ENCODE measurements at places on chromosomes 11 and 22.

- DNase-seq: no peak
Measured at GRCh38 chr22:43974028-43974545, 18.8 kb downstream of the SAMM50 start.

DNA sequence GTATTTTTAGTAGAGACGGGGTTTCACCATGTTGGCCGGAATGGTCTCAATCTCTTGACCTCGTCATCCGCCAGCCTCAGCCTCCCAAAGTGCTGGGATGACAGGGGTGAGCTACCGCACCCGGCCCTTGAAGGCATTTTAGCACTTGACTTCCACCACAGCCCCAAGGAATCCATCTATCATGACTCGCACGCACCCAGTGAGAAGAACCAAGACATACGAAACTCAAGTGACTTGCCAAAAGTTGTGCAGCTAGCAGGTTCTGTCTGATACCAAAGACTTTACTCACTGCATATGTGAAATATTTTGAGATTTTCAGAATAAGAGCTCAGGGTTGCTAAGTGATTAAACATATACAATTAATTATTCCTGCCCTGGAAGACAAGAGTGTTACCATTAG lies 21.0 kb downstream of the FLI1 start:
- DNase-seq: no peak

DNA sequence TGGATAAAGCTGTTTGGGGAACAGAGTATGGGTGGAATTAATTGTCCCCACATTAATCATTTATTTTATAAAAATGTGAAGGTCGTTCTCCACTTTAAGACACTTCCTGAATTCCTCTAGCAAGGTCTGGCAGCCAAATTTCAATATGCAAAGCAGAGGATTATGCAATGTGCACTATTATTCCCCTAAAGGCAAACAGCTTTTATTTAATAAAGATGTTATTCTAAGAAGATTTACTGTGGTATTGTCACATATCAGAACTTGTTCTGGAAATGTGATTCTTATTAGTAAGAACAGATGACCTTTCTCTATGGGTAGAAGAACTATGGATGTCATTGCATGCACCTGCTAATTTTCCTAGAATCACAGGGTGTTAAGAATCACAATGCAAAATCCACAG lies 1128.8 kb upstream of the CCDC90B start:
- DNase-seq: no peak

- no peak for DNase-seq
Measured at GRCh38 chr11:117700551-117700950, 96.5 kb downstream of the DSCAML1 start.

DNA sequence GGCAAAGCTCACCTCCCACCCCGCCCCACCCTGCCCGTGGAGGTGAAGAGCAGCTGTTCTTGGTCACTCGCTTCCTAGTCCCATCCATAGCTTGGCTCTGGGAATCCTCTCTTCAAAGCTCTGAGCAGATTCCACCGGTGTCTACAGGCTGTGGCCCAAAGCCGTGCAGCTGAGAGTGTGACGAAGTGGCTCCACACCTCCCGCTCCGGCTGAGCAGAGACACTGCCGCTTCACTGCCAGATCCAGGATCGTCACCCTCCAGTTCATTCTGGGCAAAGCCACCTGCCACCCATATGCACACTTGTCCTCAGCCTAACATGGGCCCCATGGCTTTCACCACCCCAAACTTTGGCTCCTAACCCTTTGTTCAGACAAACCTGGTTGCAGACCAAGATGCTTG lies 532.9 kb upstream of the B3GAT1 start:
- no peak for DNase-seq

DNA sequence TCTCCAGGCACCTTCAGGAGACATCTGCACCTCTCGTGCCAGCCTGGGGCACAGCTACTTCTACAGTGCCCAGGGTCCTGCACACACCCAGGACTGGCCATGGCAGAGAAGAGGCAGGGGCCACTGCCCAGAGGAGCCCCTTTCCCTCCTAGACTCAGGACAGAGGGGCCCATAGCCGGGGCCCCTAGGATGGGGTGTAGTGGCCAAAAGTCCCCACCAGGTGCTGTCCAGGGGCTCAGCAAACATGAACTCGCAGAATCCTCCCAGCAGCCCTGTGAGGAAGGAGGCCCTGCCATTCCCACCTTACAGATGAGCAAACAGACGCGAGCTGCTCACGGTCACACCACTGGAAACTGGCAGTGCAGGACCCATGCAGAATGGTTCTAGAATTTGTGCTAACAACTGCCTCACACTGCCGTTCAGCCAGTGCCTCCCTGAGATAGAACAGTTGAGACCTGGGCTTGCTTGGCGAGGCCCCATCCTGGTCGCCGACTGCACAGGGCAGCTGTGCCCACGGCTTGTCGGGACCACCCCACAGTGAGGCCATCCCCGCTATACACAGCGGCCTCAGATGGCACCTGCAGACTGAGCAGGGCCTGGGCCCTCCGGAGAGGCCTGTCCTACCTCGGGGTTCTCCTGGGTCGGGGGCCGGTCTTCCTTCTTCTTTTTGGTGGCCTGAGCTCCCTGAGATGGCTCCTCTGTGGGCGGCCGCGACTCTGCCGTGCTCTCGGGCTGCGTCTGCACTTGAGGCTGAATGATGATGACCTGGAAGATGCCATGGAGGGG lies 96.4 kb downstream of the PHF21B start:
- no peak for DNase-seq

DNA sequence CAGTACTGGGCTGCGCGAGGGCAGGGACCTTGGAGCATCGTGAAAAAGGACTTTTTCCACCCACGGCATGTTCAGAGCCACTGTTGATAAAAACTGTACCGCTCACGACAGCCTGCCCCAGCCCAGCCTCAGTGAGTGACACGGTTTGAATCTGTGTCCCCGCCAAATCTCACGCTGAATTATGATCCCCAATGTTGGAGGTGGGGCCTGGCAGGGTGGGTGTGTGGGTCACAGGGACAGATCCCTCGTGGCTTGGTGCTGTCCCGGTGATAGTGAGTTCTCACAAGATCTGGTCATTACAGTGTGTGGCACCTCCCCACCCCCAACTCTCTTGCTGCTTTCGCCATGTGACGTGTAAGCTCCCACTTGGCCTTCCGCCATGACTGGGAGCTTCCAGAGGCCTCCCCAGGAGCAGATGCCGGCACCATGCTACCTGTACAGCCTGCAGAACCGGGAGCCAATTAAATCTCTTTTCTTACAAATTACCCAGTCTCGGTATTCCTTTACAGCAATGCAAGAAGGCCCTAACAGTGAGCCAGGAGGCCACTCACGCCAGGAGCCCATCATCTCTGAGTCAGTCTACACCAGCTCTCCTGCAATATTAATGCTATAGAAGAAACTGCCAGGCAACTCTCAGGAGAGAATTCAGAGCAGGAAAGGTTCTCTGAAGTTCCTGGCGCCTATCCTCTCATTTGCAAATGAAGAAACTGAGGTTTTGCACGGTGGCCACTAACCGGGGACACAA lies 1.3 kb downstream of the TOLLIP start:
- DNase-seq: no peak

DNA sequence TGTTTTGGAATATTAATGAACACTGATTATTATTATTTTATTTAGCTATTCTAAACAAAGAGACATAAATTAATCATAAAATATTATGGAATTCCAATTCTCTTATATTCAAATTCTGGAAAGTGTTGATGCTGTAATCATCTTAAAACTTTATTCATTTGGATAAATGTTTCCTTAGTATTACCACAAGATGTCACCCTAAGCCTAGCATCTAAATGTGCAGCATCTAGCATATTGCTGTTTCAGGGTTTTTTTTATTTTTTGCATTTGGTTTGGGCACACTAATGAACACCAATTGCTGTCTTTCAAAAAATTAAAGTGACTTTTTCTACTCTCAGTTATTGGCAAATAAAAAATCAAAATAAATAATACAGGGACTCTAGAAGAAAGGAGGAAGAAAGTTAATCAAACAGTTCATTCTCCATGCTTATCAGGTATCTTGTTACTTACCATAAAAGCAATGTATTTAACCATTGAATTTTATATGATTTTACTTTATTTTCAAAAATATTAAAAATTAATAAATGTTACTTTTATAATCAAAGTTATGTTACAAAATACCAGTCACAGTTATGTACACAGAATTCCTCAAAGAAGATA lies 31.8 kb downstream of the DLG2 start:
- no peak for DNase-seq

DNA sequence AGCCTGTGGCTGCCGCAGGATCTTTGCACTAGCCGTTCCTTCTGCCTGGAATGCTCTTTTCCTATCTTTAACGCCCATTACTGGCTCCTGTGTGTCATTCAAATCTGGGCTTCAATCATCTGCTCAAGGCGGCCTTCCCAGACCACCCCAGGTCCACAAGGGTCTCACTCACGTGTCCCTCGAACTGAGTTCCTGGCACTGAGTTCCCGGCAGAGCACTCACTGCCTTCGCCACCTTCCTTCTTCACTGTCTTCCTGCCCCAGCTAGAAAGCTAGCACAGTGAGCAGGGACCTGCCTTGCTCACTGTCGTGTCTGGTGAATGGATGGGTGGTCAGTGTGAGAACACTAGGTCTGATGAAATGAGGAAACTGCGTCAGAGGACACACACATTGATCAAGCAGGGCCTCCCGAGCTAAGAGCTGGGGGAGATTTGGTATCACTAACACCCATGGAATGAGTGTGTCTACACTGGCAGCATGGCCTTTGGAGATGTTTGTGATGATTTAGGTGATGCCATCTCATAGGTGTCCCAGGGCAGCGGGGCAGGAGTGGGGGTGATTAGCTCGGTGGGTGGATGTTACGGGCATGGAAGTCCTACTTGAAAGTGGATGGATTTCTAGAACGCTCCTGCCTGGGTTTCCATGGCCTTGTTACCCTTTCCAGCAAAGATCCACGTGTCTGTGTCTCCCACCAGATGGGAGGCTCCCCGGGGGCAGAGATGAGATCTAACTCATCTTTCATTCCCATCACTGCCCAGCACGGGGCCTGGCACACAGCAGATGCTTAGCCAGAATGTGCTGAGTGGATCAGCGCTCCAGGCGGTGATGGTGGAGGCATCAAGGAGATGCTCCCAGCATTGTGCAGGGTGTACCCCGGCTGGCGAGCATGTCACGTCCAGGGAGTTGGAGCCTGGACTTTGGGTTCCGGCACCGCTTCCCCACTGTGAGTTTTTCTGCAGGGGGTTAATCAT lies 64.5 kb downstream of the SHISAL1 start:
- no peak for DNase-seq

DNA sequence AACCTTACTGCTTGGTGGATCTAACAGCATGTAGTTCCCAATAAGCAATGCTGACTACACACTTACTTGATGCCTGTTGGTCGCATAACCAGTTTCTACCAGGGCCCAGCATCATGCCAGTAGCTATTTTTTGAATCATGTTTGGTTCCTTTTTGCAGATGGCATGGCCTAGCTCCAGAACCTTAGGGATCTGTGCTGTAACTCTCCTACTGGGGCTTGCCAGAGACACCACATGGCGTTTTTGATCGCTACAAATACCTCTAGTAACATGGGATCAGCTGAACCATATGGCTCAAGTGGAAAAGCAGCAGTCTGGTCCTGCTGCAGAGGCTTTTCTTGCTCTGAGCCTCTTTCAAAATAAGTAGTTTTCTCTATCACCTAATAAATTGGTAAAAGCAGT lies 654.6 kb upstream of the API5 start:
- no peak for DNase-seq

- no peak for DNase-seq
Measured at GRCh38 chr11:123308077-123308476, 113.0 kb upstream of the CLMP start.

DNA sequence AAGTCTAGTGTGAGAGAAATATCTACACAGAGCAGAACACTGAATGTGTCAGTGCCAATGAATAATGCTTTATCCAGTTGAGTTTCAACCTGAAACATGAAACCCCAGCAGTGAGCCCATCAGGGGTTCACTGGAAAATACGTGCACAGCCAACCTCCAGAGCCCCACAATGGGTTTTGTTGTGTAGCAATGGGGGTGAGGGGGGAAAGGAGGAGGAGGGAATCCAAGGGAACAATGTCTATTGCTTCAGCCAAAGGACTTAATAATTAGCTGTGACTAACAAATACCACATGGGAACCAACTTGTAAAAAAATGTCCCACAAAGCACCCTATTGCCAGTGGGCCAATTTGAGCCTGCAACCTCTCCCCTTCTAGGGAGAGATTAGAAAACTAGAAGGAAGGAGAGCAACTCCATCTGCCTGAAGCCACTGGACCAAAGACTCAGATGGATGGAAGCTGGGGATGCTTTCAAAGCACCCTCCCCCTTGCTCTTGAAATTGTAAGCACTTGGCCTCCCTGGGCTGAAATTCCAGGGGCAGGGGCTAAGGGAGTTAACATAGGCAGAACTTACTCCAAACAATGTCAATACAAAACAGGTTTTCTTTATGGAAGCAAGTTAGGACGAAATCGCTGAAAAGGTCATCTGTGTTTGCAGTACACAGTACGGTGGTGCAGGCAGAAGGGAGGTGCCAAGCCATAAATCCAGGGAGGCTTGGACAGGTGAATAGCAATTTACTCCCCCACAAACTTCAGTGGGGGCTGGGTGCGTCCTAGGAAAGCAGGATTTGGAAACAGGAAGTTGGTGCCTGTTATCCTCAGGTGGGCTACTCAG lies 99.8 kb downstream of the ARL14EP start:
- no peak for DNase-seq

GRCh38 chr11:9601037-9601875 lies 27.8 kb downstream of the WEE1 start:
- peak; percentile 38 for DNase-seq

GRCh38 chr22:42076764-42077485 lies 2.6 kb upstream of the SMDT1 start:
- DNase-seq: no peak

- DNase-seq: no peak
Measured at GRCh38 chr11:119223856-119224255, 17.7 kb downstream of the CBL start.

GRCh38 chr22:32808038-32808445 lies 6.5 kb downstream of the TIMP3 start:
- no peak for DNase-seq

- DNase-seq: no peak
Measured at GRCh38 chr11:61131186-61131585, 28.9 kb downstream of the CD5 start.

GRCh38 chr22:31616315-31616980 lies 45.6 kb downstream of the PISD start:
- no peak for DNase-seq

DNA sequence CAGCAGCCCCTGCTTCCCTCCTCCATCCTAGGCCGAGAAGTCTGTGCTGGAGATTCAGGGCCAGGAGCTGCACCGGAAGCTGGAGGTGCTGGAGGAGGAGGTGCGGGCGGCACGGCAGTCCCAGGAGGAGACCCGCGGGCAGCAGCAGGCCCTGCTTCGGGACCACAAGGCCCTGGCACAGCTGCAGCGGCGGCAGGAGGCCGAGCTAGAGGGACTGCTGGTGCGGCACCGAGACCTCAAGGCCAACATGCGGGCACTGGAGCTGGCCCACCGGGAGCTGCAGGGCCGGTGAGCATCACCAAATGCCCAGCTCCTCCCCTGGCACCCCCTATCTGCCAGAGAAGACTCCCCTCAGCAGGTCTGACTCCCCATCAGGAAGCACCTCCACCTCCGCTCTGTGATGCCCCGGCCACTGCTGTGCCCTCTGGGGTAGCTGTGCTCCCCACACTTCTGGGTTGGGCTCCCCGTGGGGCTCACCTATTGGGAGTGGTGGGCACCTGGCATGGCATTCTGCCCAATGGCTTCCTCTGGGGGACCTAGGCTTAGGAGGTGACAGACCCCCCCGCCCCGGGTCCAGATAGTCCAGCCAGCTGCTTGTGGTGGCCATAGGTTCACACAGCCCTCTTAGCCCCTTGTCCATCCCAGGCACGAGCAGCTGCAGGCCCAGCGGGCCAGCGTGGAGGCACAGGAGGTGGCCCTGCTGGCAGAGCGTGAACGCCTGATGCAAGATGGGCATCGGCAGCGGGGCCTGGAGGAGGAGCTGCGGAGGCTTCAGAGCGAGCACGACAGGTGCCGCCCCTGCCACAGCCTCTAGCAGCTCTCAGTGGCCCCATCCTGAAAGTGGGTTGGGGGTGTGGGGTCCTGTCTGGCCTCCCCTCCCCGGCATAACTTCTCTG lies 6.6 kb upstream of the RPS6KA4 start:
- DNase-seq: no peak

Data from activated CD8-positive, alpha-beta memory T cell treated with anti-CD3 and anti-CD28 coated beads for 4 hours (primary cell).